Mesothelial cell of epicardium (in vitro differentiated cells): ENCODE measurements at places on chromosomes 2 and 18. TPM values are rescaled to one million over a fixed set of nuclear protein-coding genes. Genes with fewer than 3 reads are reported as not detected.

AQP12A gene
- not detected in 3 replicates for total RNA-seq

RTTN gene
- total RNA-seq = 23.1 to 25.6 TPM (median 24.9 TPM) in 3 replicates

IL1B gene
- total RNA-seq = 1.3 to 1.7 TPM (median 1.4 TPM) in 3 replicates

PMAIP1 gene
- 7.6 to 10.9 TPM (median 9.9 TPM) in 3 replicates for total RNA-seq

CBLN2 gene
- 0.53 TPM in 1 of 3 replicates, not detected in the others for total RNA-seq

KRTCAP3 gene
- total RNA-seq = 24.5 to 26.1 TPM (median 25.5 TPM) in 3 replicates

DSG4 gene
- total RNA-seq = 0.07 to 0.09 TPM (median 0.09 TPM) in 3 replicates

TWIST2 gene
- total RNA-seq = 17.8 to 19.6 TPM (median 18.6 TPM) in 3 replicates

BBS5 gene
- total RNA-seq = 10.2 to 11.4 TPM (median 10.8 TPM) in 3 replicates

ITPRID2 gene
- 67.4 to 72.3 TPM (median 71.0 TPM) in 3 replicates for total RNA-seq
